Naive thymus-derived CD8-positive, alpha-beta T cell (primary cell): ENCODE measurements at places on chromosomes 16 and 17.
A peak's percentile ranks its signal among the peaks of the same experiment; 100 is the strongest.

DNA sequence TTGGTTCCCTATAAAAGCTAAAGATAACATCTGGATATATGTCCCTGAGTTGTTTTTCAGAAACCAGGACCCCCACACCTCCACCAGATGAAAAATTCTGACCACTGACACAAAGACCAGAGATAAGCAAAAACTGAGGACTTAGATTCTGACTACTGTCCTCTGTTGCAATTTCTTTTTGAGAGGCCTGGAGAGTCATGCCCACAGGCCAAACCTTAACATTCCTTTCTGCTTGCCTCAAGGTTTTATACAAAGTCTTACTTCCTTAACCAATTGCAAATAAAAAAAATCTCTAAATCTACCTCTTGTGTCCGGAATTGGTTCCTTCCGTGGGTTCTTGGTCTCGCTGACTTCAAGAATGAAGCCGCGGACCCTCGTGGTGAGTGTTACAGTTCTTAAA, 228.5 kb downstream of the ABCC12 start:
- DNase-seq, result no peak

DNA sequence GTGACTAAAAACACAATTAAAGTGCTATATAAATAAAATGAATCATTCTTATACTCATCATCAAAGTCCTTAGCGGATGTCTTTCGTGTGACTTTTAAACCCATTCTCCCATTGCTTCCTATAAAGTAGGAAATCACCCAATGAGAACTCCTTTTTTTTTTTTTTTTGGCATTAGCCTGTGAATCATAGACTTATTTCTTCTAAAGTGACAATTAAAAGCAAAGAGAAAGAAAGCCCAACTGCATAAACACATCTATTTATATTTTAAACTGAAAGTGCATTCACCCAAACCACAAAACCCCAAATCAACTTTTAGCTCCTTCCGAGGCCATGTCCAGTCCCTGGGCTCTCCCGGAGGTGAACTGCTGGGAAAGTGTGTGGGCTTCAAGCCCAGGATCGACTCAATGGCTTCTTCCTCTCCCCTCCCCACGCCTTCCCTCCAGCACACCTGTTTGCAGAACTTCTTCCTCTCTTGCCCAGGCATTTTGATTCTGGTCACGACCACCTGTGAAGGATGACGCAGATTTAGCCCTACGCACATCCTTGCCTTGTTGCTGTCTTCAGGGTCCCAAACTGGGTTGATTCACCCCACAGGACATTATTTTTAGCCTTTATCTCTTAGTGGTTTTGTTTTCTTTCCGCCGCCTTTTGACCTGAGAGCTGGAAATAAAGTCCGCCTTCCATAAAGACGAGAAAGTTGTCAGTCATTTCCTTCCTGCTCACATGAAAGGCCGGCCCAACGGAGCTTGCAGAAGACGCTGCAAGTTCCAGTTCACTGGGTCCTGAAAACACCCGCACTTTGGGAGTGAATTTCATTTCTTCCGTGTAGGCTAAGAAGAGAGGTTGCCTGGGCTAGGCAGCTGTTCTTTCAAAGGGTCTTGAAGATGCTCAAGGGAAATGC, 166.8 kb downstream of the MAP2K6 start:
- DNase-seq, result peak; percentile 5

- DNase-seq, result no peak
Measured at GRCh38 chr17:55524440-55525220, 13.4 kb upstream of the SMIM36 start.

GRCh38 chr17:51995797-51996403, 162.6 kb downstream of the CA10 start:
- DNase-seq, result no peak

GRCh38 chr17:70320673-70321345, 151.5 kb downstream of the KCNJ2 start:
- DNase-seq, result no peak

DNA sequence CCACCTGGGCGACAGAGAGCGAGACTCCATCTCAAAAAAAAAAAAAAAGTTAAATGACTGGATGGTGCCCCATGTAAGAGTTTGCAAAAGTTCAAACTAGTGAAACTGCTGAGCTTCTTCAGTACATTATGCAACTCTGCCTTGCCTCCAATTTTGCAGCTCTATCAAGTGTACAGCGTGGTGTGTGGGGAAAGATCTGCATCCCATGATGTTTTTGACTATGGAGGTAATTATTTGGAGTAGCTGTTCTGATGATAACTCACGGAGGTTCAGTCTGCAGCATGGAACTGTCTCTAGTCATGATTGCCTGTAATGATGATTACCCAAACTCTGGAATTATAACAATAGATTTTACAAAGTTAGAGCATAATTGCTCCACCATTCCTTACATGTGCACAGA, 149.6 kb downstream of the PITPNC1 start:
- no peak for DNase-seq

GRCh38 chr16:56408379-56409098, 16.8 kb downstream of the AMFR start:
- DNase-seq, result no peak

GRCh38 chr16:47907109-47907508, 248.7 kb downstream of the ABCC12 start:
- DNase-seq, result no peak

GRCh38 chr17:40474419-40475002, 26.9 kb downstream of the TNS4 start:
- no peak for DNase-seq

DNA sequence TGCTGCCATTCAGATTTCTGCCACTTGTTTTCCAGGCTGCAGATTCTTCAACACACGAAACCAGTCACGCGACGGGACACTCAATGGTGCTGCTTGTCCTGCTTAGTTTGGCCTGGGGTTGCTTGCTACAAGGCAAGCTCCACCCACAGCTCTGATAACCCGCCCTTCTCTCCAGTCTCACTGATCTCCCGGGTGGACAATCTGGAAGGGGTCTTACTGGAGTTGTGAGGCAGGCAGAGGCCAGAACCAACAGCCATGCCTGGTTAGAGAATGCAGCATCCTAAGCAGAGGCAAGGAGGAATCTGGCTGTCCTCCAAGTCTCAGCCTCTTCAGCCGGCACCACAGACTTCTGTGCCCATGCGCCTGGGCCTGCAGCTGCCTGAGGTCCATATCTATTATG, 119.1 kb downstream of the KCNJ12 start:
- DNase-seq, result no peak

DNA sequence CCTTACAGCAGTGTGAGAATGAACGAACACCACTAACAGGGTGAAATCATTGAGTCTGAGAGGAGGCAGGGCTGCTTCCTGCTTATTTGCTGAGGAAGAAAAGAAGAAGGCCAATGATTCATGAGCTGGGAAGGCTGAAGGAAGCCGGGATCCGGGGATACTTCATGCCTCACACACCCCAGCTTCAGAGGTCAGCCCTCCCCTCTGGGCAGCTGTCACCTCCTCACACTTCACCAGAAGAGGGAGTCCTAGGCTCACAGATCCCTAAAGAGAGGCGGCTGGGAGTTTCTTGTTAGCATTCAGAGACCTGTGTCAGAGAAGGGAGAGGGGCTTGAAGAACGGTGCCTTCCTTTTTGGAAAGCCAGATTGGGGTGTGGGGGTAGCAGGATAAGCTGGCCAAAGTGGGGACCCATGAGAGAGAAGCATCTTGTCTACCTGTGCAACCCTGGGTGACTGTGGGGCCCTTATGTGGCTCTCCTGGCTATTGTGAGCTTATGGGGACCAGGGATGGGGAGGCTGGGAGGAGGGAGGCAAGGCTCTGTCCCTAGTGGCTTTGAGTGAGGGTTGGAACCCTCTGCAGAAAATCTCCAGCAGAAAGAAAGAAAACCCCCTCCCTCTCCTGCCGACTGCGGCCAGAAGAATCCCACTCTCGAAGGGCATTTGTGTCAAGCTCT, 94.6 kb downstream of the RGS9 start:
- DNase-seq, result peak; percentile 39
